ENCODE measurements at places on chromosomes 3 and 15.

DNA sequence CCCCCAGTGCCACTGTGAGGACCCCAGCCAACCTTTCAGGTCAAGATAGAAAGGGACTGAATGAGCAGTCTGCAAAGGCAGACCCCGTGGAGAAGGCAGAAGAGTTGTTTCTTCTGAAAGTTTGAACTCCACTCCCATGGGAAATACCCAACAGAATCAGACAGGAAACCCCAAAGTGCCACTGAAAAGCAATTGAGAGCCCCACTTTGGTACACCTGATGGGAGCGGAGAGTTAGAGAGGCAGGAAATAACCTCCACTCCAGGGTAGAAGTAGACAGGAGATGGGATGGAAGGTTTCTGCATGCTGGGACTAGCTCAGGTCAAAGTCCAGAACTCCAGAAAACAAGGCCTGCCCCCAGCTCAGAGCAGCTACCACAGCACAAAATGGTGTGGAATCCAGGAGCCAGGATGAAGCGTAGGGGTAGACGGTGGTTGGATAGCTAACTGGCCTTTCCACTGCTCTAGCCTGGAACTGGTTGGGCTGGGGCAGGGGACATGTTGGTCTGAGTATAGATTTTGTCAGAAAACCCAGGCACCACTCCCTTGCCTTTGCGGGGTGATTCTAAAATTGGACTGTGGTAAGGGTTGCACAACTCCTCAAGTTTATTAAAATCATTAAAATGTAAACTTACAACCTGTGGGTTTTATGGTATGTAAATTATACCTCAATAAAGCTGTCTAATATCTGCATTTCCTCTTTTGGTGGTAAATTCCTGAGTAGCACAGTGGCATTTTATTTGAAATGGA lies 1.9 kb upstream of the RAB43 start:
- DNase-seq: no peak

- no peak for DNase-seq
These were observed 20.0 kb downstream of the SLC35G2 start for GRCh38 chr3:136838641-136839555.

DNA sequence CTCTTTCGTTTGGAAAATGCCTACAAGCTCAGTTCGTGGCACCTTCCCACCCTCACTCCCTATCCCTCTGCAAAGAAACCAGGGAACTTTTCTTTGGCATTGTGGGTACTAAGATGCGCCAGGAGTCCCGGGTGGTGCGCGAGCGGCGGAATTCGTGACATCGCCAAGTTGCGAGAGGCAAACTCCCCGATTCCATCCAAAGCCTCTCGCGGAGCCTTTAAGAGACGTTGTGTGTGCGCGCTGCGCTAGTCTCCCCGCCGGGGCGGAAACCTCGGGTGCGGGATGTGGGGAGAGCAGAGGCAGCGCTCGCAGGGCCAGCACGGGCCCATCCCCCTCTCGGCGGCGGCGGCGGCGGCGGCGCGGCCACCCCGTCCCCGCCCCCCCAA lies 443 bp upstream of the NR2F2 start:
- peak; percentile 28 for DNase-seq

DNA sequence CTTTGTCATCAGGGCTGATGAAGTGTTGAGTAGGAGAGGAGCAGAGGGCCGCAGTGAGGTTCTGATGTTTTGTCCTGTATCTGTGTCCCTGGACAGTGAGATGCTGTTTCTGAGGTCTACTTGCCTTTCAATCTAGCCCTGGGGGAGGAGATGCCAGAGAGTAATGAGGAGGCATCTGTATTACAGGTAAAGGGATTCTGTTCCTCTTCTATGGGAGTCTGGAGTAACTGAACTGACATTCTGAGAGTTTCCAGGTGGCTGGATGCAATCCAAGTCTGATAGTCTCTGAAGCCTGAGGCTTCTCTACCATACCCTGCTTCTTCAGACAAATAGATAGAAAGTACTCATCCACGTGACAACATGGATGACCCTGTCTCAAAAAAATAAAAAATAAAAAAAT lies 60.9 kb downstream of the IL12A start:
- no peak for DNase-seq

DNA sequence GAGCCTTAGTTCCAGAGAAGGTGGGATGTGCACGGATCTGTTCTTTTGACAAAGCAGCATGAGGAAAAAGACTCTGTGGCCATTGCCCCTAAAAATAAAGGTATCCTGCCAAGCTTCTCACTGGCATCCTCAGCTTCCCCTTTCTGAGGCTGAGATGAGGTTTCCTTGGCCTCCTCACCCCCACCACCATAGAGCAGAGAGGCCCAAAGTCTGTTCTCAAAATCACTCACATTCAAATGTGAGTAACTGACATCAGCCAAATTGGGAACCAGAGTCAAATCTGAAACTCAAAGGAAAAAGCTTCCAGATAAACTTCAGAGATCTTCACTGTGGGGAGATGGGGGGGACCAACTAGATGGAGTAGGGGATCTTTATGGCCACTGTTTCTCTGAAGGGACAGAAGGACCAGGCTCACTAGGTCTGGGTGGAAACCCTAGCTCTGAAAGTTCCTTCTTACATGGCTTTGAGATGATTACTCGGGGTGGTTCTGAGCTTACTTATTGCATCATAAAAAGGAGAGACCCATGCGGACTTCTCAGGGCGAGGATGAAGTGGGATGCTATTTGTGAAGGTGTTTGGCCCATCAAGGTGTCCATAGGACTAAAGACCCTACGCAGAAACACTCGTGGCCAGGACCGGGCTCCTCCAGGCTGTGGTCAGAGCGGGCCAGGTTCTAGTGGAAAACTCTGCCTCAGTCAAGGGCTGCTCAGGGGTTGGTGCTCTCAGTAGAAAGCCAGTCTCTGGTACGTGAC lies 61.5 kb upstream of the MEF2A start:
- DNase-seq: no peak

DNA sequence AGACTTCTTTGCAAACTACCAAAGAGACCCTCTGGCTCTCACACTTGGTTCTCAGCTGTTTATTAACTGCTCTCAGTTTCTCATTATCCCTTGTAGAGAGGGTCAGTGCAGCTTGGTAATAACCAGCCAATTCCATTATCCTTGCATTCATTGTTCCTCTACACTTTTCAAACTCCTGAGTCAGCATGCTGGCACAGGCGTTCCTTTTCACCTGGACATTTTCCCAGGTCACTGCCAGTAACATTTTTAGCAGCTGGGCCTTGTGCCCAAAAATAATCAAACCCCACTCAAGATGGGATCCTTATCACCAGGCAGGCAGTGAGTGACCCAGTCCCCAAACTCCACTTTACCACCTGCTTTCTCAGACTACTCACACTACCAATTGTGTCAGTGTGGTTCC lies 4.8 kb upstream of the SUMF1 start:
- no peak for DNase-seq

DNA sequence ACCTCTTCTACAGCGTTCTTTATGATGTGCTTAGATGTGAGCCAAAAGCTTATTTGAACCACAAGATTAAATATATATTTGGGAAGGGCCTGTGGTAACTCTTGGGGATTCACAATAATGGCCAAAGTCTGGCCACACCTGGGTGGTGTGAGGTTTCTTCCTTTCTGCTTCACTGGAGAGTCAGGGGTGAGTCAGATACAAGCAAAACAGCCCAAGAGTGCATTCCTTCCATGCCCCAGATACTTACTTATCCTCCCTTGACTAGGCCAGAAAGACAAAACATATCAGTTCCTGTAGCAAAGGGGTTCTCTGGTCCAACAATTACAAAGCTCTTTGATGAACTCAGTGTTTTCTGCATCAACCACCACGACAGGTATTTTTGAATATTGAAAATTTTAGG lies 941 bp downstream of the ZBED2 start:
- no peak for DNase-seq

GRCh38 chr3:102230057-102230456 lies 204.8 kb upstream of the ZPLD1 start:
- DNase-seq: no peak

DNA sequence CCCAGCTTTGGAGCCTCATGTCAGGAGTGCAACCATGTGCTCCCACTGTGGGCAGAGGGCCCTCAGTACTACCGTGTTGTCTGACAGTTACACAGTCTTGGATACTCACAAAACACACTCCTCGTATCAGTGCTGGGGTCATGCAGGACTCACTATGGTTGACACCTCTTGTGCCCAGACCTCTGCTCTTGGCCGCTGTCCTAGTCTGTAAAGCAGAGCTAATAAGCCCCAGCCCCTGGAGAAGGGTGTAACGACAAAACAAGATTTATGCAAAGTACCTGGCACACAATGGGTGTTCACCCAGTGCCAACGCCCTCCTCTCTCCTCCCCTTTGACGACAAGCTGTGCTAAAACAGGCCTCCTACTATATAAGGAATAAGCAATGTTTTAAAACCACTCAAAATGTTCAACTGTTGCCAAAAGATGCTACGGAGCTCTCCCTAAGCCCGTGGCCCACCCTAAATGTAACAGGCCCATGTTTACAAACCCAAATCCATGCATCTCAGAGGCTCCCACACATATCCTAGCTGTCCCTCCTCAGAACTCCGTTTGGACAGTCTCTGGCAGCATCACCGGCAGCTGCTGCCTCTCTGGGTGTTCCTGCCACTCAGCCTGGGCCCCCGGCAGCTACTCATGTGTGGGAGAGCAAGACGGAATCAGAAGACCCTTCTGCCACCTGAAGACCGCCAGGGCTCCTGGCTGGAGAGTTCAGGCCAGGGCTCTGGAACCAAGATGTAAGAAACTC lies 65.8 kb downstream of the MRPL46 start:
- no peak for DNase-seq

GRCh38 chr3:131840156-131840797 lies 194.5 kb downstream of the CPNE4 start:
- no peak for DNase-seq

DNA sequence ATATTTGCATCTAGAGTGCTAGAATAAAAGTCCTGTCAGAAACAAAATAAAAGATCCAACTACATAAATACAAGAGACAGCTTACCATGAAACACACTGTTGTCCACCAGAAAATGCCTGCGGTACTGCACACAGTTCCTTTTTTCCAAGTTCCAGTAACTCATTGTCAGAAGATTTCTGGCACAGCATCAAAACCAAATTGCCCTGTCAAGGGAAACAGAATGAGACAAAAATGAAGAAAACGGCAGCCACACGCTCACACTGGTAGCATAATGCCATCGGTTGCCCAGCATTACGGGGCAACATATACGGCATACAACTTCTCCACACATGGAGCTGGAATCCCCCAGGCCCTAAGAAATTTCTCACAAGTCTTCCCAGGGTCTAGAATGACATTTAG lies 40.8 kb downstream of the PLCH1 start:
- no peak for DNase-seq

- DNase-seq: no peak
These were observed 217.9 kb upstream of the THBS1 start for GRCh38 chr15:39362821-39363561.

- no peak for DNase-seq
These were observed 33.1 kb downstream of the RBP2 start for GRCh38 chr3:139443186-139443585.

DNA sequence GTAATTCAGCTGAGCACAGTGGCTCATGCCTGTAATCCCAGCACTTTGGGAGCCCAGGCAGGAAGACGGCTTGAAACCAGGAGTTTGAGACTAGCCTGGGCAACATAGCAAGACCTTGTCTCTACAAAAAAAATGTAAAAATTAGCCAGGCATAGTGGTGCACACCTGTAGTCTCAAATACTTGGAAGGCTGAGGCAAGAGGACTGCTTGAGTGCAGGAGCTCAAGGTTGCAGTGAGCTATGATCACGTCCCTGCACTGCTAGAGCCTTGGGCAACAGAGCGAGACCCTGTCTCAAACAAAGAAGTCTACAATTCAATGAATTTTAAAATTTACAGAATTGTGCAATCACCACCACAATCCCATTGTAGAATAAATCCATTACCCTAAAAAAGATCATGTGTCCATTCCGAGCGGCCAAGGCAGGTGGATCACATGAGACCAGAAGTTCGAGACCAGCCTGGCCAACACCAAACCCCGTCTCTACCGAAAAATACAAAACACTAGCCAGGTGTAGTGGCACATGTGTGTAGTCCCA lies 45.2 kb downstream of the FBXO22 start:
- no peak for DNase-seq

DNA sequence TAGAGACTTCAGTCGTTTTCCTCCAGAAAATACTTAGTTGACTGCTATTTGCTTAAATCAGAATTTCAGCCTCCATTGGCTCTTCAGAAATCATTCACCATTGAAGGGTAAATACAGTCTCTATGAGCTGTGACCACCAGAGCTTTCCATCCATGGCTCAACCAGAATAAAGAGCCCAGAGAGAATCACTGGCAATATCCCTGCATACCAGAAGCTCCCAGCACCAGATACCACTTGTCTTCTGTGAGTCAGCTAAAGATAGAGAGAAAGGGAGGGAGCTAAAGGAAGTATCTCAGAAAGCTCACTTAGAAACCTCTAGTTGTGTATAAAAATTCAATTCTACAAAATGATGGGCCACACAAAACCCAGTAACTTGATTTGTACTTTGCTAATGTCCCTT lies 115.2 kb upstream of the TMCO5A start:
- DNase-seq: no peak

GRCh38 chr3:45765958-45766357 lies 30.4 kb downstream of the SLC6A20 start:
- no peak for DNase-seq

- DNase-seq: no peak
These were observed 40.3 kb upstream of the TSC22D2 start for GRCh38 chr3:150367757-150368156.

GRCh38 chr3:156218353-156218744 lies 98.0 kb downstream of the KCNAB1 start:
- no peak for DNase-seq

DNA sequence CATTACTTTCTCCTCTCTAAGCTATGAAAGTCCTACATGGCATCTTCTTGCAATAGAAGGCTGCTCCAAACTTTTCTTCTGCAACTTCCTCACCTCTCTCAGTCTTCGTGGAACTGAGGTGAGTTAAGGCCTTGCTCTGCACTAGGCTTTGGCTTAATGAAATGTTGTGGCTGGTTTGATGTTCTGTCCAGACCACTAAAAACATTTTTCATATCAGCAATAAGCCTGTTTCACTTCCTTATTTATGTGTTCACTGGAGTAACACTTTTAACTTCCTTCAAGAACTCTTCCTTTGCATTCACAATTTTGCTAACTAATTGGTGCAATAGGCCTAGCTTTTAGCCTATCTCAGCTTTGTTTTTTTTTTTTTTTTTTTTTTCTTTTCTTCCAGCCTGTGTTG lies 335.3 kb upstream of the NECTIN3 start:
- DNase-seq: no peak

GRCh38 chr3:53027254-53027844 lies 18.5 kb downstream of the SFMBT1 start:
- DNase-seq: no peak

- DNase-seq: no peak
These were observed 4.7 kb upstream of the FAM240A start for GRCh38 chr3:46607603-46608028.

DNA sequence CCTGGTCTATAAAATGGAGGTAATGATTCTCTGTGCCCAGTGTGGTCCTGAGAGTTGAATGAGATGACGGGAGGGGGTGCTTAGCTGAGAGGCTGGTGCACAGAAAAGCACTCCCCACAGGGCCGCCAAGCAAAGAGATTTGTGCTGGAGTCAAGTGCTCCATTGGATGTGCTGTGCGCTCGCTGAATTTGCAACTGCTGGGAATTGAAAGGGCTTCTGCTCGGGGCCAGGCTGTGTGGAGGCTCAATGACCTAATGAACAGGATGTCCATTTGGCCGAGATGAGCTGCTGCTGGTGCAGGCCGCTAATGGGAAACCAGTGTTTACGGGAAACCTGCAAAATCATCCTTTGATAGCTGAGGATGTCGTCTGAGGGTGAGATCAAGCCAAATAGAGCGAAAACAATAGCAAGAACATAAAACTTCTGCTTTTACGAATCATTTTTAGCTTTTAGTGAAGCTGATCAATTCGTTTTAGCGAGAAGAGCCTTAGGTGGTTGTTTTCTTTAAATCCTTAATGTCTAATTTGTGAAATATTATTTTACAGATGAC lies 211.7 kb downstream of the GABRG3 start:
- DNase-seq: no peak
